Ovary (tissue), 10 donors: ENCODE measurements at places on chromosomes 11 and 22. TPM values are rescaled to one million over a fixed set of nuclear protein-coding genes. Genes with fewer than 3 reads are reported as not detected.

DNA sequence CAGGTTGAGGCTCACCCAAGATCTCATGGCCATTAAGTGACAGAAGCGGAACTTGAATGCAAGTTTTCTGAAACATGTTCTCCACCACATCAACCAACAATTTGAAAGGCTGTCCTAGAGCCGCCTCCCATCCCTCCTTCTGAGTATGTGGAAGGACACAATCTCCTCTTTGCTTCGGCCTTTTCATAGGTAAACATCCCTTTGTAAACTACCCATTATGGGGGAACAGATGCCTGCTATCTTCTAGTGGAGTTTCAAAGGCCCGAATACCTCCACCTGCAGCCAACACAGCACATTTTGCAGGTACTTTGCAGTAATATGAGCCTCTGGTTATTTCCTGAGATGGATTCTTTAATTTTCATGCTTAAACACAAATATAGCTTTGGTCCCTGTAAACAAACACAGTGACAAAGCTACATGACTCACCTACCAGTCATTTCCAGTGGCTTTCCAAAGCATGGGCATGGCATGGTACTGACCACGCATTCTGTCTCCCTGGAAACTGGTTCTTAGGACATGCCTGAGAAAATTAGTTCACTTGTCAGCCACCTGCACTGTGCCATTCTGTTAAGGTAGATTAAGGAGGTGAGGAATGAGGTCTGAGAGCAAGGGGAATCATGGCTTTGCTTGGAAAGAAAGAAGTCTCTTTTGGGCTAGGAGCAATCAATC lies 60.2 kb downstream of the EHF start:
- H3K4me3 ChIP-seq = no peak overlapping the region
- no peaks in the 10 kb centered on the region for H3K27me3 ChIP-seq
- no peak for DNase-seq
- H3K36me3 ChIP-seq = no peaks in the 10 kb centered on the region
- H3K27ac ChIP-seq = no peak overlapping the region

The TRIM64 gene
- not detected for total RNA-seq

GRCh38 chr11:43694477-43694876 lies 13.9 kb downstream of the HSD17B12 start:
- peaks cover 4% of the 10 kb centered on the region for H3K4me1 ChIP-seq
- H3K36me3 ChIP-seq = no peaks in the 10 kb centered on the region
- no peak overlapping the region for H3K4me3 ChIP-seq
- DNase-seq = no peak

The RASL10A gene
- 0.46 TPM for total RNA-seq

DNA sequence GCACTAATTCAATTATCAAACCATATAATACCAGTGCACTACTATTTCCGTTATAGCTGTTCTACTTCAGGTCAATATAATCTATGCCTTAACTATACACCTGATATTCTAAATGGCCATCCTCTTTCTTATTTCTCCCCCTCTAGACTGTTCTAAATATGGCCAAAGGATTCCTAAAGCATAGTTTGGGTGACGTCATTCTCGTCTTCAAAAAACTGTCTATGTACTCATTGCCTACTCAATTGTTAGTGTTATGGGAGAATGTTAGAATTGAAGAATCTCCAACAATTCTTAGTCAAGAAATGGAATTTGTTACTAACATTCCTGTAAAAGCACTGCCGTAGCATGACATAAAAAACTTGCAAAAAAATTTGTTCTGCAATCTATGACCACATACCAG lies 431.1 kb upstream of the ANO3 start:
- H3K36me3 ChIP-seq = no peaks in the 10 kb centered on the region
- H3K27ac ChIP-seq = no peak overlapping the region
- no peaks in the 10 kb centered on the region for H3K4me1 ChIP-seq
